ENCODE measurements at places on chromosomes 11 and 22.

DNA sequence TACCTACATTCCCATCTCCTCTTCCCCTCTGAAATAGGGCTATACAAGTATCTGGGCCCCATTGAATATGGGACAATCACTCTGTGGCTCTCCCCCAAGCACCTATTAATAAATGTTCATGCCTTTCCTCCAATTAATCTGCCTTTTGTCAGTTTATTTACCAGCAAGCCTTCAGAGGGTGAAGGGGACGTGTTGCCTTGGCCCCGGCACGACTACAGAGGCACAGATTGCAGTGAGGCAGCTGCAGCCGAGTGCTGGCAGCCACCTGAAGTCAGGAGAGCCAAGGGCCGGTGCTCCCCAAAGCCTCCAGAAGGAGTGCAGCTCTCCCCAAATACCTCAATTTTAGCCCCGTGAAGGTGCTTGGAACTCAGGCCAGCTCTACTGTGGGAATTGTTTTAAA is 580.9 kb upstream of the B3GAT1 start:
- no peak for DNase-seq

GRCh38 chr11:69705351-69705811 is 1.6 kb upstream of the FGF19 start:
- no peak for DNase-seq

DNA sequence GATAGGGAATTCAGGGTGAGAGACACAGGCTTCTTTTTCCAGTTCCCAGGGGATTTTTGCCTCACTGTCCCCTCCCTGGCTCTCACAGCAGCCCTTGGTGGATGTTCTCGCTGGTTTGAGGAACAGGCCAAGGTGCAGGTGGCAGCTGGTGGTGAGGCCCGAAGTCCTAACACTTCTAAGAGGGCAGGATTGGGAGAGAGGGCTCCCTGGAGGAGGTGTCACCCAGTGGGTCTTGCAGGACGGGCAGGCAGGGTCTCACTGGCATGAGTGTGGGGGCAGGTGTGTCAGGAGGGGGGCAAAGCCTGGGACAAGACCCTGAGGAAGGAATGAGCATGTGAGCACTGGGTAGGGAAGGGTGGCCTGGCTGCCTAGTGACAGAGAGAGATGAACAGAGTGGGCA is 9.2 kb downstream of the ADORA2A start:
- DNase-seq, result no peak

DNA sequence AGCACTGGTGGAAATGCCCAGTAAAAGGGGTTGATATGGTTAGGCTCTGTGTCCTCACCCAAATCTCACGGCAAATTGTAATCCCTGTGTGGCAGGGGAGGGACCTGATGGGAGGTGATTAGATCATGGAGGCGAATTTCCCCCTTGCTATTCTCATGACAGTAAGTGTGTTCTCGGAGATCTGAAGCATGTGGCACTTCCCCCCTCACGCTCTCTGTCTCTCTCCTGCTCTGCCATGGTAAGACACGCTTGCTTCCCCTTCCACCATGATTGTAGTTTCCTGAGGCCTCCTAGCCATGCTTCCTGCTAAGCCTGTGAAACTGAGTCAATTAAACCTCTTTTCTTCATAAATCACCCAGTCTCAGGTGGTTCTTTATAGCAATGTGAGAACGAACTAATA is 37.4 kb downstream of the PACSIN2 start:
- peak; percentile 83 for DNase-seq

GRCh38 chr11:63764679-63765647 is 3.6 kb downstream of the ZFTA start:
- DNase-seq, result no peak

DNA sequence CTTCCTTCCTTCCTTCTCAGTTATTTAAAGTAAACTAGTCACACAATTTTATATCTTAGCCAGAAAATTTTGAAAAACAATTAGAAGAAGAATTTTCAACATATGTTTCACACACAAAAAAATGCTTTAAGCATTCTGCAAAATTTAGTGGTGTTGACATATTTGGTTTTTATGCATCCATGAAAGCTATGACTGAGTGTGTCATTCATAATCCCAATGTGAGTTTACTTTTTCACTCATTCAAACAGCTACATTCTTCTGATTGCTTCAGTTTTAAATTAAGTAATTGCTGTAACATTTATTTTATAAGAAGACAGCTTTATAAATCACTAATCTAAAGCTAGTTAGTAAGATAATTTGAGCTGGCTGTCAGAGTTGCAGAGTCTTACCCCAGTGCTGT is 453.5 kb downstream of the LRRC4C start:
- no peak for DNase-seq

DNA sequence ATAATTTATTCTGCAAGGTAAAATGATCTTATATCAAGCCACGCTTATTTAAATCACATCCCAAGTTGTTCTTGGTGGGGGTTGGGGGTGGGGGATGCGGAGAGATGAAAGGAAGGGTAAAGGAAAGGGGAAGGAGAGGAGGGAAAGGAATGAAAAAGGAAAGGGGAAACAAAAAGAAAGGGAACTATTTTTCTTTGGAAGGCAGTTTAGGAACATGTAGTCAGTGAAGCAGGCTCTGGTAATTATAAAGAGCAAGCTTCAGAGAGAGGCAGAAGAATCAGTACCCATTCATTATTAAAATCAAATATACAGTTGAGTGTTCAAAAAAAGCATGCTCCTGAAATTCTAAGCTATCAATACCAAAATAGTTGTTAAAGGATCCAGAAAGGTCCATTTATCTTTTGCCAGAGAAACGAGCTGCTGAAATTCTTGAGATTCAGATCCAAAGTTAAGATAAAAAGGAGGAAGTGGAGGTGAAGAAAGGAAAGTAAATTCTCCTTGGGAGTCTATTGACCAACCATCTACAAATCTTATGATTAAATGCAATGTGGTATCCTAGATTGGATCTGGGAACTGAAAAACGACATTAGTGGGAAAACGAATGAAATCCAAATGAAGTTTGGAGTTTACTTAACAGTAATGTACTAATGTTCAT is 107.4 kb downstream of the SGSM3 start:
- DNase-seq, result peak; percentile 28

- no peak for DNase-seq
Observed at GRCh38 chr11:104142698-104143097, 21.2 kb downstream of the PDGFD start.

DNA sequence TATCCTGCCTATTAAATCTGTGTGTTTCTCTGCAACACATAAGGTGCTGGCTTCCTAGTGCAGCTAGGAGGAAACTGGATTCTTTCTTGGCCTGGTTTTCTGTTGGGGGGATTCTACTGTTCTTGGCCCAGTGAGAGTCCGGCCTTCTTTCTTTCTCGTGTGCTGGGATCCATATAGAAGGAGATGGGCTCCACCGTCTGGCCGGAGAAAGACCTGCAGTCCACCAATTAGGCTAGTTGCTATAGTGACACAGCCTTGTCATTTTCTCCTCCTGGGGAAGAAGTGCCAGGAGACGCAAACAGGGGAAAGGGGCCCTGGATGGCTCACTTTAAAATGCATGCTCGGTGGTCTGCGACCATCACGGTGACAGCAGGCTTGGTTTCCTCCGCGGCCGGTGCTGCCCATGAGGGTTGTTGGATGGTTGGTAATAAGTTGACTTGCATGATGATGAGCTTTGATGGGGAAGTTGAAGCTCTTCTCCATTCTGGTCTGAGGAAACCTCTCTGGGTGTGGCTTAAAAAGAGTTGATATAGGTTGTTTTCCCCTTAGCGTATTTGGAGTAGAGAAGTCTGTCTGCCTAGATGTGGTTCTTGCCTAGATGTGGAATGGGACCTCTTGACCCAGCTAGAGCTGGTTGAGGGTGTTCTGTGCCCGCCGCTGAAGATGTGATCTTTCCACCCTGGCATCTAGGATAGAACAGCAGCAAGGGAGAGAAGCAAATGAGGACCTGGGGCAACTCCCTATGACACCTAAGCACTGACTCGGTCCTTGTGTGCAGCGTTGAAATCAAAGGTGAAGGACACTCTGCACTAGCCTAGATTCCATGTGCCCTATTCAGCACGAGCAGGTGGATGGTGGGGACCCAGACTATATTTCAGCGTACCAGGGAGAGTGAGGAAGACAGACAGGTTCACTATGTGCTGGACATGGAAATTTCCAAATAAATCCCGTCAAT is 1335.0 kb downstream of the BRD1 start:
- peak; percentile 83 for DNase-seq

DNA sequence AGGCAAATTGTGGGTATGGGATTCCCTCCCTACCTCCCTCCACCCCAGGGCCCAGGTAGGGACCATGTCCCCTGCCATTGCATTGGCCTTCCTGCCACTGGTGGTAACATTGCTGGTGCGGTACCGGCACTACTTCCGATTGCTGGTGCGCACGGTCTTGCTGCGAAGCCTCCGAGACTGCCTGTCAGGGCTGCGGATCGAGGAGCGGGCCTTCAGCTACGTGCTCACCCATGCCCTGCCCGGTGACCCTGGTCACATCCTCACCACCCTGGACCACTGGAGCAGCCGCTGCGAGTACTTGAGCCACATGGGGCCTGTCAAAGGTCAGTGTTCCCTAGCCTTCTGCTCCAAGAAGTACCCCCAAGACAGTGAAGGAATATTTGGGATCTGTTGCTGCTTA is at the start of gene TOMT:
Gene TOMT (plus strand): TSS at position 37 of the 400 bp plus-strand sequence. CDS start 28 bp downstream, at position 65.
- no peak for DNase-seq

- no peak for DNase-seq
Observed at GRCh38 chr11:66220566-66220935, 47.9 kb upstream of the RAB1B start.

- DNase-seq, result no peak
Observed at GRCh38 chr11:131580476-131580875, 210.1 kb downstream of the NTM start.
